NAMALWA (cell line): ENCODE measurements at places on chromosomes 16 and 17.
A peak's percentile ranks its signal among the peaks of the same experiment; 100 is the strongest.

- peak; percentile 55 for DNase-seq
These were observed 763 bp downstream of the ZKSCAN2 start for GRCh38 chr16:25256695-25257469.

DNA sequence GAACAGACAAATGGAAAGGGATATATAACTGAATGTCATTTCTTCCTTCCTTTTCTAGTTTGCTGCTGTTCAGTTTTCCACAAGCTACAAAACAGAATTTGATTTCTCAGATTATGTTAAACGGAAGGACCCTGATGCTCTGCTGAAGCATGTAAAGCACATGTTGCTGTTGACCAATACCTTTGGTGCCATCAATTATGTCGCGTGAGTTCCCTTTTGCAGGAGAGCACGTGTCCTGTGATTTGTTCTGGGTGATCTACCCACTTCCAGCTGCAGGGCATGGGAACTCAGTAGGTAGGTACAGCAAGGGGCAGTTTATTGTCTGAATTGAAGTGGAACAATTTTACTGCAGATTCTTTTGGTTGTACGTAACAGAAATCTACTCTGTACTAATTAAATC, 8.8 kb downstream of the ITGAL start:
- no peak for DNase-seq

DNA sequence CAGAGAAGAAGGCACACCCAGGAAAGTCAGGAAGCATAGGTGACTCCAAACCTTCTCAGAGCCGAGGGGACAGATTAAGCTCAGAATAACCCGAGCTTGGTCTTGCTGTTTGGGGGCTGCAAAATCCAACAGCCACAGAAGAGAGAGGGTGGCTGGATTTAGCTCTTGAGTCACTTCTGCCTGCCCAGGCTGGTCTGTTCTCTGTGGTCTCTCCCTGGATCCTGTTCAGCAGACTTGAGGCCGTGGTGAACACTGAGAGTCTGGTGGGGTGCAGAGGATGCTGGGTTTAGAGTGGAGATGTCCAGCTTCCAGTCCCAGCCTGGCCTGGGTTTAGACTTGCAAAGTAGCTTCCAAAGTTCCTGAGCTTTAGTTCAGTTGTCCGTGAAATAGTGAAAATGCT, 8.8 kb downstream of the SLC26A11 start:
- DNase-seq: no peak

DNA sequence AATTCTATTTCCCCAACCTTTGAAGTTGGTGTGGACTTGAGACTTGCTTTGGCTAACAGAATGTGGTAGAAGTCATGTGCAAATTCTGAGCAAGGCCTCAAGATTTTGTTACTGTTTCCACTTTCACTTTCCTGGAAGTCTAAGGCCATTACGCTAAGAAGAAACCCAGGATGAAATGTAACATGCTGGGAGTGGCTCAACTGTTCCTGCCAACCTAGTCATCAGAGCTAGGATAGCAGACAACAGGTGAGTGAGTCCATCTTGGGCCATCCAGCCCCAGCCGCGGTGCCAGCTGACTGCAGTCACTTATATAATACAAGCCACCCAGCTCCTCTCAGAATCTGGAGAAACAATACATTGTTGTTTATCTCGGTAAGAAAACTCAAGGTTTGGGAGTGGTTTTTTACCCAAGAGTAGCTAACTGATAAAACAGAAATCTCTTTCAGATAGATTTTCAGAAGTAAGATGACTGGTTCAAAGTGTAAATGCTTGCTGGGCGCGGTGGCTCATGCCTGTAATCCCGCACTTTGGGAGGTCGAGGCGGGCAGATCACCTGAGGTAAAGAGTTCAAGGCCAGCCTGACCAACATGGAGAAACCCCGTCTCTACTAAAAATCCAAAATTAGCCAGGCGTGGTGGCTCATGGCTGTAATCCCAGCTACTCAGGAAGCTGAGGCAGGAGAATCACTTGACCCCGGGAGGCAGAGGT, 10.7 kb upstream of the STX4 start:
- DNase-seq: no peak

DNA sequence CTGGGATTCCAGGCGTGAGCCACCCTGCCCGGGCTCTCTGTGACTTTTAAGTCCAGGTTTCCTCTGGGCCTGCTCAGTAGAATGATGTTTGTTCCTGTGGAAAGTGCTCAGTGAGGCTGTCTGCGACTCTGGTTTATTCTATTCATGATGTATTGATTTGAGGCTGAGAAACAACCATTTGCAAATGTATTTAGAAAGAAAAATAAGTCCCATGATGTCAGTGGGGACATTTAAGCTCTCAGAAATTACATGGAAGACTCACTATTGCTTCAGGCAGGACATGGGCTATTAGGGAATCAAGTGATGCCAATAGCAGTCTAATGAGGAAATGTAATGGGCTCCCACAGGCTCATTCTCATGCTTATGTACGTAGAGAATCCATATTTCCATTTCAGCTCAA, 22.2 kb upstream of the KCNG4 start:
- no peak for DNase-seq
